ENCODE measurements at places on chromosomes 13 and 19.
A peak's percentile ranks its signal among the peaks of the same experiment; 100 is the strongest.

- peak; percentile 32 for DNase-seq
Observed at GRCh38 chr13:50805805-50806204, 37.7 kb downstream of the DLEU7 start.

- DNase-seq = no peak
Observed at GRCh38 chr13:114050536-114051450, 76.9 kb upstream of the C13orf46 start.

DNA sequence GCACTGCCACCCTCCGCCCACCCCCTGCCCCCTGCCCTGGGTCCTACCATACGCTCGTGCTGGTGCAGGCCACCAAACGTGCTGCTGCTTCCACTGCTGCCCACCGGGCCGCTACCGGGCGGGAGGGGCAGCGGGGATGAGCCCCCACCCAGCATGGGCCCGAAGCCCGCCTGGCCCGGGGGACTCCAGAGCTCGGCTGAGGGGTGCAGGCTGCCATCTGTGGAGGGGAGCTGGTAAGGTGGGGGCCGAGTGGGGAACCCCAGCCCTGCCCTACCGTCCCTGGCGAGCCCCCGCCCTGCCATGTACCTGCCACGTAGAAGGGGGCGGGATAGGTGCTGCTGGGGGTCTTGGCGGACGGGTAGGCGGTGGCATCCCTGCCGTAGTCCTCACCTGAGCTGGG, 16.7 kb upstream of the UQCR11 start:
- DNase-seq = no peak

DNA sequence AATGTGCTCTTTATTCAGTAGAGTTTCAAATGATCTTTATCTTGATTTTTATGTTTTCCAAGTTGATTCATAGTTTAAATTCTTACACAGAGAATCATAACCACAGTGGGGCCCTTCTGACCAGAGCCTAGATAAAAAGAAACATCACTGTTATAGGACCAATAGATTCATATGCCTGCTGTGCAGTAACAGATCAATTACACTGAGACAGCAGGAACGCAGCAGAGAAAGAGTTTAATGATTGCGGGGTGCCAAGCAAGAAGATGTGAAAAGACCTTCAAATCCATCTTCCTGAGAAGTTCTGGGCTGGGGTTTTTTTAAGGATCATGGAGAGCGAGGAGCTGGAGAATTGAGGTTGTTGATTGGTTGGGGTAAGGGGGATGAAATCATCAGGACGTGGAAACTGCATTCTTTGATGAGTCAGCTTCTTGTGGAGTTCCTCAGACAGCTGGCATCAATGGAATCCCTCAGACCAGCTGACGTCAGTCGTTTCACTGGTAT, 346.6 kb downstream of the TBC1D4 start:
- peak; percentile 99 for DNase-seq

DNA sequence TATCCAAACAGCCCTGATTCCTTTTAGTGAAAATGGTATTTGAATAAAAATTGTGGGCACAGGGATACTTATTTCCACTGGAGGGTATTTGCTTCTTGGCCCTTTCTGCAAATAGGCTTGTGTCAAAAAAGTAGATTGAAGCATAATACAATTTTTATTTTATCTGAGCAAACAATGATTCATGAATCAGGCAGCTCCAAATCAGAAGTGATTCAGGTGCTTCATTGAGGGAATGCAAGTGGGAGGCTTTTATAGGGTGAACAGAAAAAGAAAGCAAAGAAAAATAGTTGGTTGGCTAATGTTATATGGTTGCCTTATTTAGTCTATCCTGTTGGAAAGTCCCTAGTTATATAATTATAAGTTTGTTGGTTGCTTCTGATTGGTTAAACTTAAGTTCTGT, 117.9 kb downstream of the ITGBL1 start:
- DNase-seq = no peak

GRCh38 chr13:57865600-57866294, 234.2 kb downstream of the PCDH17 start:
- DNase-seq = no peak

- no peak for DNase-seq
Observed at GRCh38 chr13:87821512-87821911, 150.3 kb downstream of the SLITRK5 start.

GRCh38 chr13:45109102-45109720, 11.1 kb upstream of the GTF2F2 start:
- peak; percentile 8 for DNase-seq

- no peak for DNase-seq
Observed at GRCh38 chr19:18784786-18785120, 6.4 kb downstream of the COMP start.

DNA sequence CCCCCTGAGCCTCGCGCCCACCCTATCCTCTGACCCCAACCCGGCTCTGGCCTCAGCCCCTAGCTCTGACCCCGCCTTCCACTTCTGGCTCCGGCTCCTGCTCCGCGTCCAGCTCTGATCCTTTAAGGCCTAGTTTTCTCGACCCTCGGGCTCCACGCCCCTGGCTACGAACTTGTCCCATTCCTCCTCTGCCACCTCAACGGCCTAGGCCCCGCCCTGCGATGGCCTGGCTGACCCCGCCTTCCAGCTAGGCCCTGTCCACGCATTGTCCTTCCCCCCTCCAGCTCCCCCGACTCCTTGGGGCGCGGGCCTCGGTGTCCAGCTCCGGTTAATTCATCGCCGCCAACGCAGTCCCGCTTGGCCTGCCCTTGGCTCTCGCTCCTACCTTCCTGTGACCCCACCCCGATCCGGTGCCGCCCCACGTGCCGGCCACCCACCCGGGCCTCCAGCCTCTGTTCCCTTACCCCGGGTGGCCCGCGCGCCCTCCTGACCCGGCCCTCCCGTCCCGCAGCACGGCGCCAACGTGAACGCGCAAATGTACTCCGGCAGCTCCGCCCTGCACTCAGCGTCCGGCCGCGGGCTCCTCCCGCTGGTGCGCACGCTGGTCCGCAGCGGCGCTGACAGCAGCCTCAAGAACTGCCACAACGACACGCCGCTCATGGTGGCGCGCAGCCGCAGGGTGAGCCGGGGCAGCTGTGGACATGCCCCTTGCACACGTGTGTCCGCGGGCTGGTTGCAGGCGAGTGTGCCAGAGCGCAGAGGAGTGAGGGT, 9.4 kb downstream of the BCL3 start:
- peak; percentile 57 for DNase-seq

DNA sequence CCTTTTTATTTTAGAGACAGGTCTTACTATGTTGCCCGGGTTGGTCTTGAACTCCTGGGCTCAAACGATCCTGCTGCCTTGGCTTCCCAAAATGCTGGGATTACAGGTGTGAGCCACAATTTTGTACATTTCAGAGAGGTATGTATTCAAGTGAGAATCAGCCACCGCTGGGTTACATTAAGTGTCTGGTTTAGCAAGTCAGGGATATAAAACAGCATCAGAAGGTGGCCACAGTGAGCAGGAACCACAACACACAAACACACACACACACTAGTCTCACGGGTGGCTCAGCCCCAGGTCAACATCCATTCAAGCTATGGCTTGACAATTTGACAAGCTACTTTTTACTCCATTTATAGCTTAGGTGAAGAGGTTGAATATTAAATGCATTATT, 20.2 kb downstream of the KLK5 start:
- DNase-seq = no peak

DNA sequence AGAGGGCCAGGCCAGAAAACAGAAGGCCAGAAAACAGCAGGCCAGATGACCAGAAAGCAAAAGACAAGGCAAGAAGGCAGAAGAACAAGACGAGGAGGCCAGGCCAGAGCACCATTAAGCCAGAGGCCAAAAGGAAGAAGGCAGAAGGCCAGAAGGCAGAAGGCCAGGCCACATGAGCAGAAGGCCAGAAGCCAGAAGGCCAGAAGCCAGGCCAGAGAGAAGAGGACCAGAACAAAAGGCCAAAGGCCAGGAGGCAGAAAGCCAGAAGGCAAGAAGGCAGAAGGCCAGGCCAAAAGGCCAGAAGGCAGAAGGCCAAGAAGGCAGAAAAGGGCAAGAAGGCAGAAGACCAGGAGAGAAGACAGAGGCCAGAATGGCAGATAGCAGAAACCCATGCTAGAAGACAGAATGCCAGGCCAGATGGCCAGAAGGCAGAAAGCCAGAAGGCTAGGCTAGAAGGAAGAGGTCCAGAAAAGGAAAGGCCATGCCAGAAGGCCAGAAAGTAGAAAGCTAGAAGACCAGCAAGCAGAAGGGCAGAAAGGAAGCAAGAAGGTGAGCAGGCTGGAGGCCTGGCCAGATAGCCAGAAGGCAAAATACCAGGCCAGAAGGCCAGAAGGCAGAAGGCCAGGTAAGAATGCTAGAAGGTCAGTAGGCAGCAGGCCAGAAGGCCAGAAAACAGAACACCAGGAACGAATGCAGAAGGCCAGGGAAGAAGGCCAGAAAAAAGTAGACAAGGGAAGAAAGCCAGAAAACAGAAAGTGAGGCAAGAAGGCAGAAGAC, 187.6 kb downstream of the TUBA3C start:
- no peak for DNase-seq

GRCh38 chr19:39845172-39845571, 1.0 kb downstream of the FBL start:
- no peak for DNase-seq

DNA sequence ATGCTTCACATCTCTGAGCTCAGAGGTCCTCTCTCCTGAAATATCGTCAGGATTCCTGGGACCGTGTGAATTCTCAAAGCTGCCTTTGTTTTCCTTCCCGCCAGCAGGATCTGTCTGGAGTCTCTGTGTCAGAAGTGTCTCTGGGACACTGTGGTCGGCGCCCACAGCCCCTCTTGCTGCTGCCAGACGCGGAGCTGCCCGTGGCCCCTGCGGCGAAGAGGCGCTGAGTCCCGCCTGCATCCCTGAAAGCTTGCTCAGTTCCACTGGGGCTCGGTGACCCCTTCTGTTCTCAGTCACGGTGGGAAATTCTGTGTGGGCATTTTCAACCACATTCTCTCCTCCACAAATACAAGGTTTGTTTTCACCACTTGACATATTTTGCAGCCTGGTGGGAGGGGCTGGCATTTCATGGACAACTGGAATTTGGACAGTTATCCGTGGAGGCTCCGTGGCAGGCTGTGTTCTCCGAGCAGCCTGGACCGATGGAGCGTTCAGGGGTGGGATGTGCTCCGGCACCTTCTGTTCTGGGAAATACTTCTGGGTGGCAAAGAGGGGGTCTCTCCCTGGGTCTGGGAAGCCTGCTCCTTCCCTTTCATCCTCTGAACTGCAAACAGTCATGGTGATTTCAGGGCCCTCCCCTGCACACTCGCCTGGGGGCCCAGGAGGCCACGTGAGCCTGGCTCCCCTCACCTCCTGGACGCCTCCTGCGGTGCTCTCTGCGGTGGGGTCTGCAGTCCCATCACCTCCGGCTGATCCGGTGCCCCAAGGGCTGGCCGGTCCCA, 42.6 kb upstream of the GRTP1 start:
- DNase-seq = no peak

GRCh38 chr19:38654628-38655055, 7.2 kb downstream of the ACTN4 start:
- peak; percentile 77 for DNase-seq

- DNase-seq = no peak
Observed at GRCh38 chr19:38944981-38945506, 14.3 kb downstream of the MRPS12 start.

DNA sequence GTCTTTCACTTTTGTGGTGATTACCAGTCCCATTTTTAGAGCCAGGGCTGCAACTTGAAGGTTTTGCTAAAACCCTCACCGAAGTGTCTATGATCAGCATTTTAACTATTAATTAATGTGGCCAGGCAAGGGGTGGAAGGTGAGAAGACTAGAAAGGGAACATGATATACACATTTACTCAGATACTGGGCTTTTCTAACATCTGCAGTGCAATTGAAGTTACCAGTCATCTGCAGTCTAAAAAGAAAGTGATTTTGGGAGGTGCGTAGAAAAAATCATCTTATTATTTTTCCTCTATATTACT, 481 bp downstream of the ALOX5AP start:
- no peak for DNase-seq

- DNase-seq = no peak
Observed at GRCh38 chr13:111970494-111971141, 96.3 kb upstream of the SOX1 start.

- DNase-seq = no peak
Observed at GRCh38 chr13:91960947-91961346, 562.5 kb downstream of the GPC5 start.

- no peak for DNase-seq
Observed at GRCh38 chr13:30047154-30047874, 196.9 kb upstream of the UBL3 start.

GRCh38 chr19:50461066-50461875, 15.0 kb upstream of the EMC10 start:
- DNase-seq = peak; percentile 60

DNA sequence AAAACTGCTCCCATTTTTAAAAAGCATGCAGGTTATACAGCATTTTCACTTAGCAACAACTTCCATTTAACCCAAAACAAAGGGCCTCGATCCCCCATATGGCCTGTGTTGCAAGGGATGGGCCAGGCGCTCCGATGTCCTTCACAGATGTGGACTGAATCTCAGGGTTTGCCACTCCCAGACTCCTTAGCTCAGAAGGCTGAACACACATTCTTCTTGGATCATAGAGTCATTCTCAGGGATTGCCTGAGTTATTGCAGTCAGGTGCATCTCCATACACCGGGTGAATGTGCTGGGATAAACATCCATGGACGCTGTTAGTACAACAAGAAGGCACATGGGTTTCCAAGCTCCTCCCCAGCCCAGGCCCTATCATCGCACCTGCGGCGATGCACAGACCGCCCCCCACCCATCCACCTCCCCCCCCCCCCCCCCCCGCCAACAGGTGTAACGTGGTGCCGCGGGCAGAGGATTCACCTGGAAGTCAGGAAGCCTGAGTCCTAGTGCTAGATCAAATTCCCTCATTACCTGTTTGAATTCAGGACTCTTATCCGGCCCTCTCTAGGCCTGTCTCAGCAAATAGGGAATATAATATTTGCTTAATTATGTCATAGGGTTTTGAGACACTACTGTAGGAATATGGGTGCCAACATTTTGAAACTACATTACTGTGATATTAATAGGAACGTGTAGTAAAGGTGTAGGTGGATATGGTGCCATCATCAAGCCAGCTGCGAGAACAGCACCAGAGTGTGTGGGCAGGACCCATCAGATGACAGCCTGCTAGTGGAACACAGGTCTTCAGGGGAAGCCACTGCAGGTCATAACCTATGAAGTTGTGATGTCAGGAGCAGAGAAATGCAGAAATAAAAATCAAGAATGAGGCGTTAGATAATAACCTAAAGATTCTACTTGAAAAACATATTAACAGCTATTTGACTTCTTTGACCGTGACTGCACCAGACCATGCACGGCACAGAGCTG, 110.9 kb downstream of the SACS start:
- peak; percentile 26 for DNase-seq

DNA sequence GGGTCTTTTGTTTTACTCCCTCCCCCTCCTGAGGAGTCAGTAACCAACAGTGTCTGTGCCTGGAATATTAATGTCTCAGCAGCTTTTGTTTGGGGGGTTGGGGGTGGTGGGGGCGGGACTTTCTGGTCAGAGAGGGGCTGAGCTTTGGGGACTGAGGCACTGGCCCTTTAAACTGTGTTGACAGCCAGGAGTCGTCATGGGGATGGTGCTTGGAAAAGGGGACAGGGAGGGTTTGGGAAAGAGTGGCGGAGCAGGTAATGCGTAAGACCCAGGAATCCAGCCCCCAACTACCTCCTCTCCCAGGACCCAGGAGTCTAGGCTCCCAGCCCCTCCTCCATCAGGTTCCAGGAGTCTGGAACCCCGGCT, 5.2 kb downstream of the CADM4 start:
- DNase-seq = no peak

GRCh38 chr19:18529782-18530181, 7.9 kb upstream of the ELL start:
- DNase-seq = no peak

- DNase-seq = peak; percentile 19
Observed at GRCh38 chr19:42471554-42472249, 29.0 kb upstream of the CXCL17 start.

- DNase-seq = no peak
Observed at GRCh38 chr19:2455851-2456570, 748 bp downstream of the LMNB2 start.

- DNase-seq = no peak
Observed at GRCh38 chr19:55830656-55831055, 1.1 kb downstream of the NLRP11 start.
